Activated T-cell treated with anti-CD3 and anti-CD28 coated beads for 4 hours (primary cell): ENCODE measurements at places on chromosomes 7 and 10.

- DNase-seq: no peak
These were observed 267.7 kb downstream of the GFRA1 start for GRCh38 chr10:116005301-116005700.

- no peak for DNase-seq
These were observed 205.6 kb downstream of the FOXP2 start for GRCh38 chr7:114620208-114620607.

GRCh38 chr7:128044064-128044463 is 12.8 kb upstream of the LRRC4 start:
- no peak for DNase-seq

GRCh38 chr10:129760003-129760315 is 204.1 kb downstream of the EBF3 start:
- DNase-seq: no peak

GRCh38 chr10:101287997-101288635 is 58.9 kb upstream of the LBX1 start:
- DNase-seq: no peak
